Activated CD8-positive, alpha-beta memory T cell treated with anti-CD3 and anti-CD28 coated beads, Interleukin-2, amount 50 U/mL, for 48 hours (primary cell): ENCODE measurements at places on chromosomes 4 and X.
A peak's percentile ranks its signal among the peaks of the same experiment; 100 is the strongest.

GRCh38 chr4:36152735-36153134 is 91.6 kb downstream of the ARAP2 start:
- DNase-seq, result no peak

GRCh38 chr4:180350901-180351300 is 1892.3 kb upstream of the TENM3 start:
- DNase-seq, result no peak

- peak; percentile 71 for DNase-seq
These were observed 8.6 kb upstream of the JADE3 start for GRCh38 chrX:46903458-46904242.

DNA sequence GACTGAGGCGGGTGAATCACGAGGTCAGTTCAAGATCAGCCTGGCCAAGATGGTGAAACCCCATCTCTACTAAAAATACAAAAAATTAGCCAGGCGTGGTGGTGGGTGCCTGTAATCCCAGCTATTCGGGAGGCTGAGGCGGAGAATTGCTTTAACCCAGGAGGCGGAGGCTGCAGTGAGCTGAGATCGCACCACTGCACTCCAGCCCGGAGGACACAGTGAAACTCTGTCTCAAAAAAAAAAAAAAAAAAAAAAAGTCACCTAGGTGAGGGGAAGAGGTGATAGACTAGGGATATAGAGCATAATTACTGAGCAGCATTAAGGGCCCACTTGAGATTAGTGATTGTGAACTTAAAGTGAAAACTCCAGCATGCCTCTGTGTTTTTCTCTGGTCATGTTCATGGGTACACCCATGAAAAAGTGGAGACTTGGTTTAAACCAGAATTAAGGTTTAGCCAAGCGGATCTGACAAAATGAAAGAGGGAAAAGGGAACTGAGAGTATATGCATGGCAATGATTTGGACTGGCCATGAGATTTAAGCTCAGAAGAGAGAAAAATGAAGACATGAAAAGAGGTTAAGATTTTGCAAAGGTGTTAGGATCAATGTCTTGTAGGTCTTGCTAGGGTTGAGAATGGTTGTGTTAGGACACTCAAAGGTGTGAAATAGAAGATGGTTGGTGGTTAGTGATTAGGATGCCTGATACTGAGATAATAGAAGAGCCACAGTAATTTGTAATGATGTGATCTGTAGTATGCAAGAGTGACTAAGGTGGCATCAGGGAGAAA is 105.0 kb downstream of the RAB28 start:
- no peak for DNase-seq

DNA sequence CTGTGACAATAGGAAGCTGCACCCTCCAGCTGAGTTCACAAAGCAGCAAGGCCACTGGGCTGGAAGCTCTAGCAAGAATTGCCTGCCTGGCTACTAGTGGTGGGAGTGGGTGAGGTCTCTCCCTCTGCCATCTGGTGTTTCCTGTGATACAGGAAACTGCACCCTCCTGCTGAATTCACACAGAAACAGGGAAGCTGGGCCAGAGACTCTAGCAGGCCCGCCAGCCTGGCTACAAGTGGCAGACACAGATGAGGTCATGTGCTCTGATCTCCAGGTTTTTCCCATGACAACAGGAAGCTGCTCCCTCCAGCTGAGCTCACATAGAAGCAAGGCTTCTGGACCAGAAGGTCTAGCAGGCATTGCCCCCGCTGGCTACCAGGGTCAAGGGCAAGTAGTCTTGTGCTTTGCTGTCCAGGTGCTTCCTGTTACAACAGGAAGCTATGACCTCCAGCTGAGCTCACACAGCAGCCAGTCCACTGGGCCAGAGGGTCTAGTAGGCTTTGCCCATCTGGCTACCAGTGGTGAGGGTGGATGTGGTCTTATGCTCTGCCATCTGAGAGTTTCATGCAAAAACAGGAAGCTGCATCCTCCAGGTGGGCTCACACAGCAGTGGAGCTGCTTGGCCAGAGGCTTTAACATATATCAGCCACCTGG is 41.5 kb upstream of the ZXDA start:
- DNase-seq, result no peak

GRCh38 chrX:153832728-153833127 is 2.4 kb upstream of the PDZD4 start:
- DNase-seq, result no peak
